Activated gamma-delta T cell treated with Interleukin-2 at 50 U/mL for 16 hours (primary cell): ENCODE measurements at places on chromosomes 13 and 19.
A peak's percentile ranks its signal among the peaks of the same experiment; 100 is the strongest.

GRCh38 chr13:91572944-91573598, 174.7 kb downstream of the GPC5 start:
- DNase-seq, result no peak

DNA sequence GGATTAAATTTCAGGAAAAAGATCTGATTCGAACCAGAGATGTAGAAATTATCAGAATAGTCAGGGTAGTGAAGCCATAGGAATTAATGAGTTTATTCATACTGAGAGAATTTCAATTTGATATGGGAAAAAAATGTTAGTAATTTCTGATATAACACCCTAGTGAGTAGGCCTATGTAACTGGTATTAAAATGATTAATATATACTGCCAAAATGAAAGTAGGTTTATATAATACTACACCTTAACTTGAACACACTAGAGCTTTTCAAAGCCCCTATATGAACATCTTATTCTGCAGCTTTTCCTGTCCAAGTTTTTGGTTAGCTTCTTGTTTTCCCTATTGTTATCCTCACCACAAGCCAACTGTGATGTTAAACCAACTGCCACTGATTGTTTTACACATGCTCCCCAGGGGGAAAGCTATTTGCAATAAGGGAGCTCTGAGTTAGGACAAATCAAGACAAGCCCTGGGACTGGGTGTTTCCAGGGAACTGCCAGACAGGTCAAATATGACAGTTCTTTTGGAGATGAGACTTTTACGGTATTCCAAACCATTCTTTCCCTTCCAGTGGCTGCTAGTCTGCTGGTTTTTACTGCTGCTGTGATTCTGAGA, 45.3 kb downstream of the FNDC3A start:
- no peak for DNase-seq

DNA sequence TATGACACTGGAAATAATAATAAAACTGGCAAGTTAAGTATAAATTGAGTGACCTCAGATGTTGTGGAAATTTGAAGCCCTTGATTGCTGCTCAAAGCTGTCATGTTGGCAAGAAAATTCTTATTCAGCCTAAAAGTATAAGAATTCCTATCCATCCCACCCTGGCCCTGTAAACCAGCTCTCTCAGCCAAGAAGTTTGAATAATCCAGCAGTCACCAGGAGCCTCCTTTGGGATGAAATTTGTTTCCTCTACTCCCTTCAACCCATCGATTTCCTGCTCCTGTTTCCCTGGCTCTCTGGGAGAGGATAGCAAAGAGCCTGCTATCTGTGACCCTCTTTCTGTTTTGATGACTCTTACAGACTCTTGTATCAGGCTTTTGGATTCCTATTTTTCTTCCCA, 169.3 kb downstream of the LHFPL6 start:
- DNase-seq, result no peak

GRCh38 chr19:6694147-6694815, 24.3 kb upstream of the TNFSF14 start:
- DNase-seq, result no peak

GRCh38 chr13:44157606-44158005, 216.0 kb upstream of the SERP2 start:
- DNase-seq, result no peak

GRCh38 chr19:10979951-10980381, 19.1 kb downstream of the SMARCA4 start:
- no peak for DNase-seq

DNA sequence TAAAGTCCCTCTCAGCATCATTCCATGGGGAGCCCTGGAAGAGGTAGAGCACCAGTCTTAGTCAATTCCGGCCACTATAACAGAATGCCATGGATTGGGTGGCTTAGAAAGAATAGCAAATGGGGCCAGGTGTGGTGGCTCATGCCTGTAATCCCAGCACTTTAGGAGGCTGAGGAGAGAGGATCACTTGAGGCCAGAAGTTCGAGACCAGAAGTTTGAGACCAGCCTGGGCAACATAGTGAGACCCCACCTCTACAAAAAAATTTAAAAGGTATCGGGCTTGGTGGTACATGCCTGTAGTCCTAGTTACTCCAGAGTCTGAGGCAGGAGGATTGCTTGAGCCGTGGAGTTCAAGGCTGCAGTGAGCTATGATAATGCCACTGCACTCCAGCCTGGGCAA, 25.0 kb upstream of the SIN3B start:
- DNase-seq, result no peak

- DNase-seq, result no peak
Measured at GRCh38 chr19:40599331-40599901, 1.8 kb upstream of the LTBP4 start.

DNA sequence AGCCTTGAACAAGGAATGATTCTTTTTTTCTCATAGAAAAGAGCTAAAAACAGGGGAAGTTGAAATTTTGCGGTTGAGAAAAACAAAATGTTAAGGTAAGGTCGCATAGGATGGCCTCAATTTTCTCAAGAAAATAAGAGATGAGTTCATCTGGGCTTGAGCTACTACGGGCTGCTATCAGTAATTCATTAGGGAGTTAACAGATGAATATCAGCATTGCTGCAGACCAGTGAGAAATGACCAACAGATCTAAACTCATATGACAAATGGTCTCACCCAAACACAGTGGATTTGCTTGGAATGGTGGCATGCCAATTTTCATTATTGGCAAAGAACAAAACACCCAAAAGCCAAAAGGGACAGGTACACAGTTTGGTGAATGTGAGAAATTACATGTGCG, 56.6 kb downstream of the GPC6 start:
- DNase-seq, result no peak

DNA sequence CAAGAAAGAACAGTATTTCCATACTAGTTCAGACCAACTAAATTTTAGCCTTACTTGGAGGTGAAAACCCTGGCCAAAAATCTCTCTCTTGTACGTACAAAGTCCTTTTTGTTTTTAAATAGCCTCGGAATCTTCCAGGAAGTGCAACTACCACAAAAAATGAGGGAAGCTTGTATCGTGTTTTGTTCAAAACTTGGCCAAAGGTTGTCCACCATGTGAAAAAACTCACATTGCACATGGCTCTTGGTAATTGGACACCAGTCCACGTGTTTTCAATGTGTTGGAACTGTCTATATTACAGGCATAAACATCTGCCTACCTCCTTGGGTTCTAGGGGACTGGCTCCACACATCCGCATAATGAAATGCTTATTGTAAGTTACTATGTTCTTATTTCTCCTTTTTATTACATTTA, 15.2 kb upstream of the STRN4 start:
- DNase-seq, result no peak

- no peak for DNase-seq
Measured at GRCh38 chr19:39837978-39838377, 4.0 kb upstream of the DYRK1B start.

DNA sequence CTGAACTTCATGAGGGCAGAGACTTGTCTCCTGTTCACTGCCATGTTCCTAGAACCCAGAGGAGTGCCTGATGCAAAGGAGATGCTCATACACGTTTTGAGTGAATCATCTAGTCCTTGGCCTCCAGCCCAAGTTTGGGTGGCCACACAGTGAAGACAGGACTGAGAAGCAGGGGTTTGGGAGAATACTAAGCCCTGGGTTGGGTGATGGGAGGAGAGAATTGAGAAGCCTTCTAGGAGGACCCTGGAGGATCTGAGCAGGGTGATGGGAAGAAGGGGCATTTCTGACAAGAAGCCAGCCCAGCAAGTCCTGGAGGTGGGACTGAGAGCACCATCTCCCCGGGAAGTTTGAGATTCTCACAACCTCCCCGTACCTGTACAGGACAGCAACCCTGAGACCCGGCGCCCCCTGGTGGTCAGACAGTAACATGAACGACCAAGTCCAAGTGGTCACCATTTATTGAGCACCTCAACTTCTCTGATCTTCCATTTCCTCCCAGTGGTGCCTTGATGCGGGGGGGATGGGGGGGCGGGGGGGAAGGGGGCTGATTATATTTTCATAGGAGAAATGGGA, 11.0 kb downstream of the CTU1 start:
- peak; percentile 75 for DNase-seq

DNA sequence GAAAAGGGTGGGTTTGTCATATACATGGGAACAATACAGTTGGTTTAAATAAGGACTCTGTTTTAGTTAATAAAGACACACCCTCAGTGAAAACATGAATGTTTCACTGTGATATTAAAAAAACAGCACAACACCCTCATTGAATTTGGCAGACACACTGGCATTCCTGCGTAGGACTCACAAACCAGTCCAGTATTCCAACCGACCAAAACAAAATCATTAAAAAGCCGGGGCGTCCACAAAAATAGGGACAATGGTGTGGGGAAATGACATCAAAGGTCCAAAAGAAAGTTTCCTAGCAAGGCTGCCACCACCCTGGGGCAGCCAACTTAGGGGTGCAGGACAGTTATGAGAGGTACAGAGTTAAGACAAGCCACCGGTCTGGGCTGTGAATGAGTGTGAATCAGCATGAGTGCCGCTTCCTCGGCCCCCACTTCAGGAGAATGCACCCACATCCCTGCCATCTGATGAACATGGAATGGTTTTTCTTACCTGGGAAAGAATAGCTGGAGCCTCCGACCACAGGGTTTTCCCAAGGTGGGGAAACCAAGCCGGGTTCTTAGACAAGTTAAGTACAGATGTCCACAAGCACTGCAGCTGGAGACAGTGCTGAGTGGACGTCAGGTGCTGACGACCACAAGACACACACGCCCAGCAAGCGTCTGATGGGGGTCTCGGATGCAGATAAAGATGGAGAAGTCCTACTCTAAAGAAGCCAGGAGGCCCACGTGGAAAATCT, 73.3 kb downstream of the KLF2 start:
- no peak for DNase-seq

DNA sequence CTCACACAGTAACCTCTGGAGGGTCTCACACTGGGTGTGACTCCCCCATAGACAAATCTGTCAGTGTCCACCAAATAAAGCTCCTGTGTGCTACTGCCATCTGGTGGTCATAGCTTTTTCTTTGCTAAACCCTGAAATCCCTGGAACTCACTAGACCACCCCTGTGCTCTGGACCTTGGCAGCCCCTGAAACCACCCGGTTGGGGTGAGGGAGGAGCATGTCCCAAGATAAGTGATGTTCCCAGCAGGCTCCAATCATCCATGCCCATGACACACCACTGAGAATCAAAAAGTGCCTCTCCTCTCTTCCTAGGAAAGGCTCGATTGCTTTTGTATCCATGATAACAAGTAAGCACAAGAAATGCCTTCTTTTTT, 6.5 kb upstream of the HSD17B14 start:
- peak; percentile 51 for DNase-seq

DNA sequence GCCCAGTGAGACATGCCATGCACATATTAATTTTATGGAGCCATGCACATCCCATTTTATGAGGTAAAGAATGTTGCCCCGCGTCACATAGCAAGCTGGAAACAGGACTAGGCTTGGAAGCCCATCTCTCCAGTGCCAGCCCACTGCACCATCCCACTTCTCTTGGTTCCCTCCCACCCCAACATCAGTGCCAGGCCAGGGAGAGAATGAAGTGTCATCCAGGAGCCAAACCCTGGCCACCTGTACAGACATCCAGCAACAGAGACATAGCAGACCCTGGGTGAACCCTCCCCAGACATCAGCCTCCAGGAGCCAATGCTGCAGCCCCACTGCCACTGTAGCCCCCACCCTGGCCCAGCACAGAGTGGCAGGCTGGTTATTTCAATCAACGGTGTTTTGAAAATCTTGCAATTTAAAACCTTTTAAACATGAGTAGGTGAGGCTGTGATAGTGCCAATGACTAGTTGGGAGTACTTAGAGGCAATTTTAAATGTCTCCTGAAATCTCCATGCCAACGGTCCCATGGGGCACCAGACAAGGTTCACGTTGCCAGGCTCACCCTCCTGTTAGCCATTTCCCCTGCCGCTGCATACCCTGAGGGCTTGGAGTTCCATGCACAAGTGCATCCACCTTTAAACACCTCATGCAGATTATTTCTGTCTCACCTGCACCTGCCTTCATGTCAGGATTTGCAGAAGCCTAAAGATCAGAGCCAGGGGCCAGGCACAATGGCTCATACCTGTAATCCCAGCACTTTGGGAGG, 34.7 kb downstream of the VSTM2B start:
- no peak for DNase-seq
